Astrocyte (in vitro differentiated cells and primary cell): ENCODE measurements at places on chromosomes 13 and 19. TPM values are rescaled to one million over a fixed set of nuclear protein-coding genes. Genes with fewer than 3 reads are reported as not detected.

GRCh38 chr13:83150616-83151307 is 731.5 kb downstream of the SLITRK1 start:
- H3K27me3 ChIP-seq, result no peaks in the 10 kb centered on the region
- no peak overlapping the region for H3K4me3 ChIP-seq
- no peaks in the 10 kb centered on the region for H3K4me1 ChIP-seq

DNA sequence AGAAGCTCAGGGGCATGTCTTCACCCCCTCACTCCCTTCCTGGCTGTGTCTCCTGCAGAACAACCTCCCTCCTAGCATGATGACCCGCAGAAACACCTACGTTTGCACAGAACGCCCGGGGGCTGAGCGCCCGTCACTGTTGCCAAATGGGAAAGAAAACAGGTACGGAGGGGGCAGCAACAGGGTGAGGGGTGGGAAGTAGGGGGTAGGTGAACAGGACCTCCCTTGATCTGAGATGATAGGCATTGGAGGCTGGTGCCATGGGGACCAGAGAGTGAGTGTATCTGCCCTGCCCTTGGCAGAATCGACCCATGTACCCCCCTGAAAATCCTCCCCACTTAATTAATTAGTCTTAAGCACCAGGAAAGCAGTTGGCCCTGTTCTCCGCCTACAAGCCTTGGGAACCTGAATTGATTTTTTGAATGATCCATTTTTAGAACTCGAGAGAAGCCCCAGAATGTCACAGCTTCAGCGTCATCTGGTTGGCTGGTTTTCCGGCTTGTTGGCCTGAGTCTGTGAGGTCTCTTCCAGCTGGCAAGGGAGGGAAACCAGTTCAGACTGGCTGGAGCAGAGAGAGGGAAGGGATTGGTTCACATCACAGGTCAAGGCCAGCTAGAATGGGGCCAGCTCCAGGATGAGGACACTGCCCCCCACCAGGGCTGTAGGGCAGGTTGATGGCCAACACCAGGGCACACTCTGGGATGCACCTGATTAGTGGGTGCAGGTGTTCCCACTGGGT is 28.2 kb downstream of the CKM start:
- DNase-seq, result no peak
- peaks cover 4% of the 10 kb centered on the region for H3K36me3 ChIP-seq
- no peak overlapping the region for H3K27ac ChIP-seq

- H3K4me1 ChIP-seq, result no peaks in the 10 kb centered on the region
- peaks cover 31% of the 10 kb centered on the region for H3K36me3 ChIP-seq
- H3K27me3 ChIP-seq, result no peaks in the 10 kb centered on the region
- no peak overlapping the region for H3K27ac ChIP-seq
These were observed 53.0 kb upstream of the FBXL3 start for GRCh38 chr13:77079902-77080413.

DNA sequence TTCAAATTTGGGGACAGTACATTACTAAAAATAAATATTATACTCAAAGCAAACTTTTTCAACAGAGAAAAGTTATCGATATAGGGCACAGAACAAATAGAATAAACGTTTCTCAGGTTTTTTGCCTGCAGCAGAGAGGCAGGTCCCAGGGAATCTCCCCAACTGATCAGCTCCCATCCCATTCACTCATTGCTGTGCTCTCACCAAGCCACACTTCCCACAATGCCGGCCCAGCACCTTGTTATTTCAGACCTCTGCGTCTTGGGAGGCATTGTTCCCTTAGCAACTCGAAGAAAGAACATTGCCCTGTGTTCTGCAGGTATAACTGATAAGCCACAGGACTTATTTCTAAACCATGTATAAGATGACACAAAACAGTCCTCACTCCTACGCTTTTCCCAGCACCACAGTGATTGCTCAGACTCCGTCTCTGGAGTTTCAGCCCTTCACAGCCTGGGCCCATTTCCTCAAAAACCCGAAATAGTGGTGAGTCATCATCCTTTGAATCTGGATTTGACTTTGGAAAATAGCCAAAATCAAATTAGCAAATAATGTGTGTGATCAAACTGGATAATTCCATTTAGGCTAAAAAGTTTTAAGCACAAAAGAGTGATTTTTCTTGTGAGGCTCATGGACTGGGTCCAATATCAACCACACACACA is 100.4 kb downstream of the DCLK1 start:
- DNase-seq, result peak; percentile 94
- no peak overlapping the region for H3K4me3 ChIP-seq
- H3K36me3 ChIP-seq, result no peaks in the 10 kb centered on the region
- peaks cover 32% of the 10 kb centered on the region for H3K4me1 ChIP-seq
- H3K27me3 ChIP-seq, result no peaks in the 10 kb centered on the region

GRCh38 chr13:61045251-61045650 is 370.4 kb downstream of the PCDH20 start:
- DNase-seq, result no peak
- H3K36me3 ChIP-seq, result no peaks in the 10 kb centered on the region
- no peak overlapping the region for H3K4me3 ChIP-seq
- no peak overlapping the region for H3K27ac ChIP-seq

- no peaks in the 10 kb centered on the region for H3K4me1 ChIP-seq
- peaks cover 2% of the 10 kb centered on the region for H3K36me3 ChIP-seq
- no peaks in the 10 kb centered on the region for H3K27me3 ChIP-seq
- no peak for DNase-seq
These were observed 9.5 kb downstream of the LSM7 start for GRCh38 chr19:2318923-2319322.

The COX7A1 gene
- total RNA-seq, result 0.64 TPM in 1 of 2 replicates, not detected in the other

DNA sequence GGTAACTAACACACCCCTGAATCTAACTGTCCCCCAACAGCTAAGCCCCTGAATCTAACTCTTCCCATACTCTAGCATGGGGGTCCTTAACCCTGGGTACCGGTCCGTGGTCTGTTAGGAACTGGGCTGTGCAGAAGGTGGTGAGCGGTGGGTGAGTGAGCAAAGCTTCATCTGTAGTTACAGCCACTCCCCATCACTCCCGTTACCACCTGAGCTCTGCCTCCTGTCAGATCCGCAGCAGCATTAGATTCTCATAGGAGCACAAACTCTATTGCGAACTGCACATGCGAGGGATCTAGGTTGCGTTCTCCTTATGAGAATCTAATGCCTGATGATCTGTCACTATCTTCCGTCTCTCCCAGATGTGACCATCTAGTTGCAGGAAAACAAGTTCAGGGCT is 6.2 kb upstream of the PHLDB3 start:
- no peaks in the 10 kb centered on the region for H3K4me1 ChIP-seq
- no peak overlapping the region for H3K27ac ChIP-seq
- peaks cover 8% of the 10 kb centered on the region for H3K36me3 ChIP-seq
- H3K27me3 ChIP-seq, result no peaks in the 10 kb centered on the region

DNA sequence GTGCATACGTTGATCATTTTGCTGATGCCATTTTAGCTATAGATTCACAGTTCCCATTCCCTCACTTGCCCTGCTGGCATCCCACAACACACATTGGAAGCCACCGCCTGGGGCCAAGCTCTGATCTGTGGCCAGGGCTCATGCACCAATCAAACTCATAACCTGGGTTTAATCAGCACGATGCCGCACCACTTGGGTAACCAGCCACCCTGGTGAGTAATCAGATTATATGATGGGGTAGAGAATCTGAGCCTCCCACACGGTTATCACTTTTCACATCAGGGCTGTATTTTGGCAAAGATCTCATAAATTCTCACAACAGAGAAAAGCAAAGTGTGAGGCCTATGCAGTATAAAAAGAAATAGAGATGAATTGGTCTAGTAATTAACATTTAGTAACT is 66.0 kb upstream of the TNFRSF19 start:
- peak; percentile 73 for DNase-seq
- peak overlapping the region; percentile 98 for H3K27ac ChIP-seq
- H3K4me1 ChIP-seq, result peaks cover 46% of the 10 kb centered on the region
- no peaks in the 10 kb centered on the region for H3K36me3 ChIP-seq
- H3K4me3 ChIP-seq, result no peak overlapping the region

The CRB3 gene
- total RNA-seq, result 1.2 and 1.6 TPM in 2 replicates

The ARID3A gene
- total RNA-seq, result 100 and 106 TPM in 2 replicates

- H3K27ac ChIP-seq, result no peak overlapping the region
- H3K36me3 ChIP-seq, result no peaks in the 10 kb centered on the region
- H3K4me3 ChIP-seq, result no peak overlapping the region
- H3K4me1 ChIP-seq, result no peaks in the 10 kb centered on the region
These were observed 63.7 kb downstream of the SPATA13 start for GRCh38 chr13:24224232-24224680.

- no peaks in the 10 kb centered on the region for H3K36me3 ChIP-seq
- H3K27me3 ChIP-seq, result no peaks in the 10 kb centered on the region
- peaks cover 12% of the 10 kb centered on the region for H3K4me1 ChIP-seq
- DNase-seq, result no peak
- peak overlapping the region; percentile 26 for H3K4me3 ChIP-seq
These were observed 219.8 kb downstream of the MZT1 start for GRCh38 chr13:72507416-72508199.

DNA sequence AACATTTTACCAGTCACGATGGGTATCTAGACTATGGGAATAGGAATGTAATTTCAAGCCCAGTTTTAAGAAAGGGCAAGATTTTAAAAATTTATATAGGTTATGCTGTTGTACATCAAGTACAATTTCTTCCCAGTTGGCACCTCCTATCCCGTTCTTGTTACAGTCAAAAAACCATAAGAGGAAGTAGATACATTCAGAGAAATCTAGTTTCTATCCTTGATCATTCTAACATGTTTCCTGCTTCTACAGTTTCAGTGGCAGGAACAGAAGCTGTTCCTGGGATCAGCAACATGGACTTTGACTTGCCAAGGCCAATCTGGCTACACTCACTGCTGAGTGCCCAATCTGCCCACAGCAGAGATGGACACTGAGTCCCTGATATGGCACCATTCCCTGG is 14.7 kb upstream of the FPR3 start:
- no peak overlapping the region for H3K4me3 ChIP-seq
- no peak overlapping the region for H3K27ac ChIP-seq
- H3K36me3 ChIP-seq, result no peaks in the 10 kb centered on the region
- DNase-seq, result no peak

GRCh38 chr13:19605161-19605955 is 28.1 kb upstream of the MPHOSPH8 start:
- H3K27me3 ChIP-seq, result peaks cover 2% of the 10 kb centered on the region
- H3K36me3 ChIP-seq, result no peaks in the 10 kb centered on the region
- H3K27ac ChIP-seq, result no peak overlapping the region
- H3K4me1 ChIP-seq, result peaks cover 4% of the 10 kb centered on the region

The ZNF534 gene
- total RNA-seq, result not detected in 2 replicates

The CYP4F8 gene
- not detected in 2 replicates for total RNA-seq
